ENCODE measurements at places on chromosomes 3 and 15.

GRCh38 chr3:172112734-172113120 lies 73.3 kb downstream of the FNDC3B start:
- no peak for DNase-seq

- DNase-seq: no peak
Observed at GRCh38 chr15:70855764-70856163, 1.8 kb upstream of the LARP6 start.

- no peak for DNase-seq
Observed at GRCh38 chr3:60413551-60413950, 837.7 kb downstream of the FHIT start.

- DNase-seq: no peak
Observed at GRCh38 chr3:196335503-196335948, 2.7 kb downstream of the TM4SF19 start.

DNA sequence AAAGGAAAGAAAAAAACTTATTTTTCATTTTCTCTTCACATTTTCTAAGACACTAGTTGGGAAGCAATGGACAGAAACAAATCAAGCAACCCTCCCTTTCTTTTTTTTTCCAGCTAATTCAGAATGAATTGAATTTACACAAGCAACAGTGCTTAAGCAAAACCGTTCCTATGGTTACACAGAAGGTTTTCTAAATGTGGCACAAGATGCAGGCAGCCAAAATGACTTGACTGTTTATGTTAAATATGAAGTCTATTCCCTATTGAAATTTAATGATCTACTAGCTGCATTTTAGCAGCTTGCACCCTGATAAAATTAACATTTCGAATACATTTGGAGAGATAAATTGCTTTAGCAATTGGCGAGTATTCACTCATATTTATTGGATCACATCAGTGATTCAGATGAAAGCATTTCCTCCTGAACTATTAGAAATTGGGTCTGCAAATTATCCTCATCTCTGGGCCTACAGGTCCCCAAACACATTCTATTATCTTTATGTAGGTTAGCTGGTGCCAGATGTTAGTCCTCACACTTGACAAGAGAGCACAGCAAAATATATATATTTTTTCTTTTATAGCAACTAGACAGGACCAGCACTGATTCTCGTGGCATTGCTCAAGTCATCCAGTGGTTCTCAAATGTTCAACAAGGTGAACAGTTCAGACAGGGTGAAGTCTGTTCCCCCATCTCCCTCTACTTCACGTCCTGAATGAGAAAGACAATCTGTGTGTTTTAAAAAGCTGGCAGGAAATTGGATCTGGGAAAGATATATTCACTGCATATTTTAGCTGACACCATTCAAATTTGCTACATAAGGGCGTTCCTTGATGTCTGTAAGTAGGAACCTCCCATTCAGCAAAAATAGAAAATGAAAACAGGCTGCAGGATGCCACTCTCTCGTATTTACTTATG lies 463.6 kb upstream of the KCNMB2 start:
- no peak for DNase-seq

GRCh38 chr3:32366638-32367397 lies 24.8 kb upstream of the CMTM7 start:
- DNase-seq: no peak

GRCh38 chr15:89175617-89176191 lies 45.7 kb downstream of the RLBP1 start:
- DNase-seq: no peak

DNA sequence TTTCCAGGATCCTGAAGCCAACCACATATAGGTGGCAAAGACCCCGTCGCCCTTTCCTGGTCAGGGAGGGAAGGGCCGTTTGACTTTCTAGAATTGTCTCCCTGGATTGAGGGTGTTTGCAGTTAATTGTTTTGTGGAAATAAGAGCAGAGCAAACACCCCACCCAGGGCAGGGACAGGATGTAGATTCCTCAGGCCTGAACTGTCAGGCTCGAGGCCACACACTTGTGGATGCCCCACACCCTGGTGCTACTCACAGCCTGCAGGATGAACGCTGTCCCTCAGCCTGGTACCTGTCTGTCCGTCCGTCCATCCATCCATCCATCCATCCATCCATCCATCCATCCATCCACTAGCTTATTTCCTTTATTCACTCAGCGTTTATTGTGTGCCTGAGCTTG lies 29.9 kb upstream of the FLNB start:
- no peak for DNase-seq

DNA sequence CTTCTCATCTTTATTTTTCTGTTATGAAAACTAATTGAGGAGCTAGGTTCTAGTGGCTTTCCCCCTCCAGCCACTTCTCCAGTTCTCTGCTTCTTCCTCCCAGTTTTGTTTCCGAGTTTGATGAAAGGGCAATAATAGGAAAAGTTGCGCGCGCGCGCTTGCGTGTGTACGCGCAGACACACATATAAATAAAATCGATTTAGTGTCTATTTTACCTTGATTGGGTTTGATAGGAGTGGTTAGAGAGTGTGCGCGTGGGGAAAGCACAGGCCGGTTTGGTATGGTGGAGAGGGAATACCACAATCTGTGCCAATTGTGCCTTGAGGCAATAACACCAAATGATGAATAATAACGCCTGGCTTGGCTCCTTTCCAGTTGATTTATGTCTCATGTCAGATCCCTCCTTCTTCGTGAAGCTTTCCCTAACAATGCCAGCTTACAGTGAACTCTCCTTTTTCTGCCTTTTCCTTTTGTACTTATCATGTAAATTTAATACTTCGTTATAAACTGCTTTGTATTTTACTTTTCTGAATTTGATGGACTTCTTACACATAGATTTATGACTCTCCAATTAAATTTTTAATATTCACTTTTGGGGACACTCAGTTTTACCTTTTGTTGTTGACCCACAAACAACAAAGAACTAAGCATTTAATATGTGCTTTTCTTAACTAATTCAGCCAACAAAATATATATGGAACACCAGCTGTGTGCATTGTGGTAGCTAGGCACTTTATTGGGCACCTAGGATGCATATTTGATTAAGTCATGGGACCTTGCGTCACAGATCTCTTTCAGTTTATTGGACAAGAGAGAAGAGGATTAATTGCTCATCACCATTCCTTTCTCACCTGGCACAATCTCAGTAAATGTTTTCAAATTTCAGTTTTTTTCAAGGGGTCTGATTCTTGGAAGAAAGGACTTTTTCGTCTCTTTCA lies 1.7 kb downstream of the TIPARP start:
- peak; percentile 4 for DNase-seq

GRCh38 chr15:89652666-89653065 lies 2.6 kb downstream of the KIF7 start:
- no peak for DNase-seq

DNA sequence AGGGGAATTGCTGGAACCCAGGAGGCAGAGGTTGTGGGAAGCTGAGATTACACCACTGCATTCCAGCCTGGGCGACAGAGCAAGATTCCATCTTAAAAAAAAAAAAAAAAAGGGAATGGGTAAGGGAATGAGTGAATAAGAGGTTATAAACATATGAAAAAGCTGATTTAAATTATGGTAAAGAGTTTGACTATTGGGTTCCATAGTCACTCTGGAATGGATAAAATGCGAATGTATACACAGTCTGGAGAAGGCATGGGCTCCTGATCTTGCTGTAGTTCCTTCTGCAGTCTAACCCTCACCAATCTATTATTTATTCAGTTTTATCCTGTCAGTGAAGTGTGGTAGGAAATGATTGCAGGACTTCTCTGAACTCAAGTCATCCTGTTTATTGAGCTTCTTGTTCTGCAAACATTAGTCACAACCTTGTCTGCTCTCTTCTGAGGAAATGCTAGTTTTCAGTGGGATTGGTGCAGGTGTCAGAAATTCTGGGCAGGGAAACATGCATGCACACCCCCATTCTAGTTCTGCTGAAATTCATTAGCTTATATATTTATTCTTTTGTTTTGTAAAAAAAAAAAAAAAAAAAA lies 190.9 kb upstream of the CFAP20DC start:
- DNase-seq: no peak

DNA sequence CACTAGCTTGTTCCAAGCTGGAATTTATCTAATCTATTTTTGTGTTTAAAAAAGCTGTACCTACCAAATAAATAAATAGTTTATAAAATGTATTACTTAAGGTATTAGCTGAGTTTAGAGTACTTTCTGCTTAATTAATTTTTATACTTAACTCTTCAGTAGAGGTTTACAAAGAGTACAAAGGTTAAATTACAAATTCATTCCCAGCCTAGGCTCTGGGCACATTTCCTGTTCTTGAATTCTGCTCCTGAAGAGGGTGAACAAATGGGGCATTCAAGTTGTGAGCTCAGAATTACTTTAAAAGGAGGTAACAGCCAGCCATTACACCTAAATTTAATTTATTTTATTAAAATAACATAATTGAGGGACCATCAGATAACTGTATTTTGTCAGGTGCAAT lies 26.4 kb downstream of the MKRN2 start:
- no peak for DNase-seq

DNA sequence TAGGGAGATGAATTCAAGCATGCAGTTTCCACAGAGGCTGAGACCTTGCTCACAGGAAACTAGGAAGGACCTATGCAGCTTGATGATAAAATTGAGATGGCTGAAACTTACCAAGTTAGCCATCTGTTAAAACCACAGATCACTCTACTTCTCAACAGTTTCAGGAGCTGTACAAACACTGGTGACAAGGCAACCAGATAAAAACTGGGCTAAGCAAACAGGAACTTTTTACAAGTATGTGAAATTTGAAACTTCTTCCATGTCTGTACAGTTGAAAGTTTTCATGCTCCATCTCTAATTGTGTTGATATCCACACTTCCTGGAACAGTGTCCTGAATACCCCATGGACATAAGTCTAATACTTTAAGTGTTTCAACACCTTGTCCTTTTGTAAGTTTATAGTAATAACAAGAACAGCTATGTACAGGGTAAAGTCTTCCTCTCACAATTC lies 78.2 kb downstream of the FAIM start:
- DNase-seq: no peak

GRCh38 chr3:47250309-47251060 lies 32.1 kb downstream of the KIF9 start:
- no peak for DNase-seq

GRCh38 chr3:171001957-171002694 lies 24.4 kb downstream of the SLC2A2 start:
- DNase-seq: no peak

DNA sequence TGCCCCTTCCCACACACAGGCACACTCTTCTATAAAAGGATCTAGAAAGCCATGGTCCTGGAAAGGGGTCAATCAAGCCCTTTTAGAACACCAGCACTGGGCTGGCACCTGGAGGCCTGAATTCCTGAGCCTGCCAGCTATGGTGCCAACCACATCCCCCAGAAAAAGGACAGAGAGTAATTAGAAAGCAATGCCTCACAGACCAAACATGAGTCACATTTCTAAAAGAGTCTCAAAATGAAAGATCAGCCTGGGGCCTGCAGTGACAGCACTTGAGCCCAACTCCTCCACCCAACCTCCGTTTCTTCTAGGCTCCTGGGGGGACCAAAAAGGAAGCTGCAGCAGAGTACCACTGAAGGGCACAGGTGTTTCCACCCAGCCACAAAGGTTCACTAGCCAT lies 14.1 kb downstream of the MYLK start:
- DNase-seq: no peak

- DNase-seq: no peak
Observed at GRCh38 chr3:113753376-113753985, 6.6 kb downstream of the ATP6V1A start.

- DNase-seq: no peak
Observed at GRCh38 chr3:186882881-186883685, 40.6 kb downstream of the ADIPOQ start.

DNA sequence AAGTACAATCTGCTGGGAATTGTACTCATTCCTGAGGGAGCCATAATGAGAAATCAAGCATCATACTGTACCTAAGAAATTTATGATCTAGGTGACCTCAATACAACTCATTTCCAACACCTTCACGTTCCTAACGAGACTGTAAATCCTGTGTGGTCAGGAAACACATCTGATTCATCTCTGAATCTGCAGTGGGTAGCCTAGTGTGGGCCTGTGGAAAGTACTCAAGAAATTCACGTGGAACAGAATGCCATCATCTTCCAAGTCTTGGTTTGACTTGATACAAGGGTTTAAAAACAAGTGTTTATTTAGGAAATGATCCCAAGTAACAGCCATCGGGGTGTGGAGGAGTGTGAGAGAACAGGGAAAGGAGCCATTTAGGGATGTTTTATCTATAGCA lies 568.9 kb downstream of the EDEM1 start:
- DNase-seq: no peak

- no peak for DNase-seq
Observed at GRCh38 chr3:172288651-172289050, 159.6 kb downstream of the GHSR start.
